ENCODE measurements at places on chromosomes 11 and 22.

DNA sequence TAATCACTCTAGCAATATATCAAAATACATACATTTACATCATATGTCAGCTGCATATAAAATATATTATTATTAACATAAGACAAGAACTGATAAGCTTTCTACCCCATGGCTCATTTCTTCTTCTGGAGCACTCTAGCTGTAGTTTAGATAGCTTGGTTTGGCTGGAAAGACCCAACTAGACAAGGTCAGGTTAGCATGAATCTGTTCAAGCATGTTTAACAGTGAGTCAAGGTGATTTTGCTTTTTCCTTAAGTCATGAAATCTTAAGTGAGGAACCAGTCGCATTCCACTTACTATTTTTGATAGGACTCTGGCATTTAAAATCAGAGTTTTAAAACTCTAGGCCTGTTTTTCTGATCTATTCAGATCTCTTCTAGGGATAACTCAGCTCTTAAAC, 157.0 kb upstream of the PDGFD start:
- H3K27ac ChIP-seq: no peak overlapping the region
- H3K4me3 ChIP-seq: no peak overlapping the region
- no peaks in the 10 kb centered on the region for H3K27me3 ChIP-seq
- no peaks in the 10 kb centered on the region for H3K4me1 ChIP-seq
- no peak for DNase-seq

GRCh38 chr22:49023879-49024774, 803.5 kb downstream of the BRD1 start:
- H3K27me3 ChIP-seq: no peaks in the 10 kb centered on the region
- no peaks in the 10 kb centered on the region for H3K4me1 ChIP-seq
- H3K27ac ChIP-seq: no peak overlapping the region
- DNase-seq: peak; percentile 38
- H3K36me3 ChIP-seq: no peaks in the 10 kb centered on the region
- H3K4me3 ChIP-seq: no peak overlapping the region

GRCh38 chr11:128334311-128335044, 252.9 kb downstream of the ETS1 start:
- no peak for DNase-seq
- no peak overlapping the region for H3K4me3 ChIP-seq
- H3K27ac ChIP-seq: no peak overlapping the region
- no peaks in the 10 kb centered on the region for H3K4me1 ChIP-seq

DNA sequence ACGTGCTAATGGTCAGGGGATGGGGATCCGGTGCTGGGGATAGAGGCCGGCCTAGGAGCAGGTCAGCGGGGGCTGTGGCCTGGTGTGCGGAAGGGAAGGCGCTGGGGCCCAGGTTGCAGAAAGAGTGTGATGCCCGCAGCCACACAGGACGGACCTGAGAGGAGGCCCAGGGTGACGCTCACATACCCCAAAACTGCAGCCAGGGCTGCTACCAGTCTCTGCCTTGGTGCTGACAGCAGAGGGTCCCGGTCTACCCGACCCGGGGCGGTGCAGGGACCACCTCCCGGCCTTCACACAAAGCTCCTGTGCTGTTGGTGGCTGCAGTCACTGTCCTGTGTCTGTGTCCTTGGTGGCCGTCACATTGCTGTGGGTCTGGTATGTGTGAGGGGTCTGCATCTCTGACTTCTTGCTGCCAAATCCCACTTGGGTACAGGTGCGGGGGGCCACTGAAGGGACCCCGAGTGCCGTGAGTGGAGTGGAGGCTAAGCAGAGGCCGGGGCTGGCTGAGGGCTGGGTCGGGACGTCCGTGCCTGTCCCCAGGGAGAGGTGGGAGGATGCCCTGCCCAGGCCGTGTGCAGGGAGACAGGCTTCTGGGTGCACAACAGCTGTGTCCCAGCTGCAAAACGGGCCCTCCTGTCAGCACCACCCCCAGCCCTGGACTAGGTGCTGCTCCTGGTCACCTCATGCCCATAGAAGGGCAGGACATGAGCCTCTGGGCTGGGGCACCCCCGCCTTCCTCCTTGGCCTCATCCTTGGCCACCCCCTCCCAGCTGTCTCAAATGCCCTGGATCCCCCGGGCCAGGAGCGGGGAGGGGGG, 1.5 kb downstream of the LSP1 start:
- H3K27me3 ChIP-seq: no peaks in the 10 kb centered on the region
- peaks cover 53% of the 10 kb centered on the region for H3K4me1 ChIP-seq
- DNase-seq: no peak
- H3K36me3 ChIP-seq: no peaks in the 10 kb centered on the region
- peak overlapping the region; percentile 50 for H3K4me3 ChIP-seq

GRCh38 chr11:101269990-101270660, 140.5 kb upstream of the PGR start:
- no peaks in the 10 kb centered on the region for H3K27me3 ChIP-seq

DNA sequence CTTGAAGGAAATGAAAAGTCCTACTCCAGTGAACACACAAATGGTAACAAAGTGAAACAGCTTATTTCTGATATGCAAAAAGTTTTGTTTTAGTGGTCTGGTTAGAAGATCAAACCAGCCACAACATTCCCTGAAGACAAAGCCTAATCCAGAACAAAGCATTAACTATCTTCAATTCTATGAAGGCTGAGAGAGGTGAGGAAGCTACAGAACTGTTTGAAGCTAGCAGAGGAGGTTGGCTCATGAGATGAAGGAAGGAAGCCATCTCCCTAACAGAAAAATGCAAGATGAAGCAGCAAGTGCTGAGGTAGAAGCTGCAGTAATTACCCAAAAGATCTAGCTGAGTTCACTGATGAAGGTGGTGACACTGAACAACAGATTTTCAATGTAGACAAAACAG, 168.4 kb downstream of the IGLL1 start:
- H3K27me3 ChIP-seq: no peaks in the 10 kb centered on the region
- no peaks in the 10 kb centered on the region for H3K4me1 ChIP-seq
- no peak overlapping the region for H3K4me3 ChIP-seq
- H3K36me3 ChIP-seq: no peaks in the 10 kb centered on the region
- no peak for DNase-seq

- H3K27ac ChIP-seq: no peak overlapping the region
- DNase-seq: no peak
- H3K4me3 ChIP-seq: no peak overlapping the region
- H3K36me3 ChIP-seq: no peaks in the 10 kb centered on the region
- no peaks in the 10 kb centered on the region for H3K27me3 ChIP-seq
- H3K4me1 ChIP-seq: no peaks in the 10 kb centered on the region
Measured at GRCh38 chr11:26584818-26585217, 12.8 kb upstream of the MUC15 start.

DNA sequence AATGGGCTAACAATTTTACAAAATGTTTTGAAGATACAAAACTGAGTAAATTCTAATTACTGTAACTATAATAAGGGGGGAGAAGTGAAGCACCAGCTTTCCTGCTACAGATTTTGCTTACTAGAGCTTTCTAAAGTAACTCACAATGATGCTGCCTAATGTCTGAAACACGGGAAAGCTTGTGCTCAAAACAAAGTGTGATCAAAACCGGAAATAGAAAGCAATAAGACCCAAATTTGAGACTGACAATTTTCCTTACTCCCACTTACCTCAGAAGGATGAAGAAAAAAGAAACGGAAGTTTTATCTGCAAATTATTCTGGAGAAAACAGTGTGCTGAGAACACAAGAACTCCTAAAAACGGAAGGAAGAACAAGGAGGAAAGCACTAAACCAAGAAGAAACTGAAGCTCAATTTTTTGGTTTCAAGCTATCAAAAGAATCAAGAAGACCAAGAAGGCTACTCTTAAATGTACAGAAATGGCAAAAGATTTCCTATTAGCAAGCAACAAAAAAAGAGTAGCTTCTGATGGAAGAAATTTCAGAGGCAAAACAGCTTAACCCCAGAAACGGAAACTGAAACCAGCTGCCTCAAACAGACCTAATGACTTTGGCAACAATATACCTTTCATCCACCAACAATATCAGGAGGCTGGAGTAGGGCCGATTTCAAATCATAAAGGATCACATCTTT, 33.4 kb downstream of the AMBRA1 start:
- H3K4me1 ChIP-seq: peaks cover 4% of the 10 kb centered on the region
- H3K4me3 ChIP-seq: peak overlapping the region; percentile 40

DNA sequence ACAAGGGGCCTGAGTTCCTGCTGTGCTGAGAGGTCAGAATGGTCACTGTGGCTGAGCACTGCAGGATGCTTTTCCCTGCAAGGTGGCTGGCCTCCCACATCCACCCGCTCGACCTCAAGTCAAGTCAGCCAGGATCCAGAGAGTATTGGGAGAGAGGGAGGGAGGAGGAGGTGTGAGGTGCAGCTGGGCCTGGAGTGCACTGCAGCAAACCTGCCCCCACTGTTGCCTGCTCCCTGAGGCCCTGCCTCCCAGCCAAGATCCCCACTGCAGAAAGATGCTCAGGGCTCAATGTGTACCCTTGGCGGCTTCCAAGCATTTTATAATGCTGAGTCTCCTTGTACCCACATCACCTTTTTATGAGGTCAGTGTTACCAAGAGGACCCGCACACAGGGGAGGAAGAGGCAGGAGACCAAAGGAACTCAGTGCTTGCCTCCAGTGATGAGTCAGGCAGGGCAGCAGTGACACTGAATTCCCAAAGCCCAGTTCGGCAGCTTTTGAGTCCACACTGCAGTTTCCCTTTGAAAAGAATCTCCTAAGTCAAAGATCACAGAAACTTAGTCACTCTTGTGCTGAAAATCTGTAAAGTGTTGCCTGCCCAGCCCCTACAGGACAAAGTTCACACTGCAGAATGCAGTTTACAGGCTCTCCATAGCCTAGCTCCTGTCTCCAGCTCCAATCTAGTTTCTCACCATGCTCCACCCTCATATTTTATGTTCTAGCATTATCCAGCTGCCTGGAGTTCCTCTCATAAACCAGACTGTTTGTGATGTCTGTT, 3.1 kb downstream of the ENDOD1 start:
- peaks cover 18% of the 10 kb centered on the region for H3K4me1 ChIP-seq
- no peak overlapping the region for H3K27ac ChIP-seq
- no peaks in the 10 kb centered on the region for H3K27me3 ChIP-seq
- DNase-seq: peak; percentile 59
- no peaks in the 10 kb centered on the region for H3K36me3 ChIP-seq

- no peak overlapping the region for H3K4me3 ChIP-seq
- no peaks in the 10 kb centered on the region for H3K27me3 ChIP-seq
- H3K27ac ChIP-seq: no peak overlapping the region
- DNase-seq: no peak
- no peaks in the 10 kb centered on the region for H3K36me3 ChIP-seq
Measured at GRCh38 chr11:83971063-83971462, 684.9 kb upstream of the CCDC90B start.

DNA sequence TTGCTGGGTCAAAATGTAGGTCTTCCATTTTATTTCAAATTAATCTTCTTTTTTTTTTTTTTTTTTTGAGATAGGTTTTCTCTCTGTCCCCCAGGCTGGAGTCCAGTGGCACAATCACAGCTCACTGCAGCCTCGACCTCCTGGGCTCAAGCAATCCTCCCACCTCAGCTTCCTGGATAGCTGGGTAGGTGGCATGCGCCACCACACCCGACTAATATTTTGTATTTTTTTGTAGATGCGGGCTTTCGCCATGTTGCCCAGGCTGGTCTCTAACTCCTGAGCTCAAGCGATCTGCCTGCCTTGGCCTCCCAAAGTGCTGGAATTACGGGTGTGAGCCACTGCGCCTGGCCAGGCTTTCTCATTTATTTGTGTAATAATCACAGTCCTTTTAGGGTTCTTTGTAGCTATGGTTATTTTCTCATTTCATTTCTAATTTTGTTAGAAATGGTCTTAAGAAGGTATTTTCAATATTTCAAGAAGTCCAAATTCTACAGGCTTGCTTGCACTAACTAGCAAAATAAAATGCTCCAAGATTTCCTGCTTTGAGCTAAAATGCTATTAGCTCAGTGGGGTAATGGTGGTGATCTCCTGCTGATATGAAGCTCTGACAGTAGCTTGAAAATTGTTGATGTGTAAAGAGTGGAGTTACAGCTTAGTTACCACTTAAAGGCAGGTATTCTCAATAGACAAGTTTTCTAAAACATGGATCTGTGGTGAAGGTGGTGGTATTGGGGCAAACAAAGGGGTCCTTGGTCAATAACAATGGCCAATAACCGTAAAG, 50.0 kb downstream of the RBX1 start:
- no peak overlapping the region for H3K4me3 ChIP-seq
- H3K27ac ChIP-seq: no peak overlapping the region
- no peak for DNase-seq
- no peaks in the 10 kb centered on the region for H3K36me3 ChIP-seq

DNA sequence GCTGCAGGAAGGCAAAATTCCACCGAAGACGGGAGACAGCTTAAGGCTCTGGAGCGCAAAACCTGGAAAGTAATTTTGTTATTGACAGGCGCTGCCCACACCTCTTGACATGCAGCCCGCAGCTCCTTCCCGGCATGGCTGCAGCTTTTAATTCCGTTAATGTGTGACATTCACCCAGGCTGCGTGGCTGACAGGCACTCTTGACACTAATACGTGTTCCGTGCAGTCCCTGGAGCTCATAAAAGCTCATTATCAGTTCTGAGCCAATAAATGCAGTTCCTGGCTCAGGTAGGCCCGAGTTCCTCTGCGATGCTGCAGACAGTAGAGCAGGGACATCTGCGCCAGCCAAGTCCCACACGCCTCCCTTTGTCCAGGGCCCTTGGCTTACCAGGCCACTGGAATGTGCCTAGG, 34.8 kb downstream of the TSPAN18 start:
- no peaks in the 10 kb centered on the region for H3K27me3 ChIP-seq
- H3K27ac ChIP-seq: peak overlapping the region; percentile 60
- H3K4me1 ChIP-seq: no peaks in the 10 kb centered on the region
- no peak overlapping the region for H3K4me3 ChIP-seq

DNA sequence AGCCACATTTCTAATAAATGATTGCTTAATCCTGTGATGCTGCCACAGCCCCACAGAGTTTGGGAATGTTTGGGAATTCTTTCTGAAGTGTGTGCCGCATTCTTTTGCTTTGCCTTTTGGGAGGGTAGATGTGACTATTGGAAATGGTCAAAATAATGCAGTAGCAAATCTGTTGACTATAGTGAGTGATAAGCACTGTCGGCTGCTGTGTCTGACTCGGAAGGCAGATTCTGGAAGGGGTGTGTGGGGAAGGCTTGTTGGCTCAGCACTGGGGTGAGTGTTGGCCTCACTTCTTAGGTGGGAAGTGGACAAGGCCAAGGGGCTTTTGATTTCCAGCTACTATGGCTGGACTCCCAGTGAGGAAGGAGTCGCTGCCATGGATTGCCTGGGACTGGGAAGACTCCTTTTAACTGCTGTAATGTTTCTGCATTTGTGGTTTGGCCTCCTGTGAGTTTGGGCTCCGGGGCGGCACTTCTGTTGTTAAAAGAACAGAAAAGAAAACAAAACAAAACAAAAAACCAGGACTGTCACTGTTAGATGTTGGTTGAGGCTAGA, 20.1 kb downstream of the ZBTB16 start:
- H3K4me3 ChIP-seq: no peak overlapping the region
- H3K27ac ChIP-seq: peak overlapping the region; percentile 33
- no peaks in the 10 kb centered on the region for H3K4me1 ChIP-seq

- no peaks in the 10 kb centered on the region for H3K27me3 ChIP-seq
- H3K36me3 ChIP-seq: no peaks in the 10 kb centered on the region
- H3K4me3 ChIP-seq: no peak overlapping the region
- H3K4me1 ChIP-seq: no peaks in the 10 kb centered on the region
- no peak for DNase-seq
Measured at GRCh38 chr11:72856551-72857345, 42.5 kb downstream of the ATG16L2 start.

Data from Peyer's patch (tissue), 4 donors.